ENCODE measurements at places on chromosomes 11 and 22.

- DNase-seq = no peak
These were observed 8.3 kb upstream of the KIAA0930 start for GRCh38 chr22:45248832-45249561.

GRCh38 chr11:47187723-47188122 is 1.5 kb upstream of the PACSIN3 start:
- DNase-seq = no peak

- no peak for DNase-seq
These were observed 520.4 kb downstream of the SOX6 start for GRCh38 chr11:15835788-15836411.

DNA sequence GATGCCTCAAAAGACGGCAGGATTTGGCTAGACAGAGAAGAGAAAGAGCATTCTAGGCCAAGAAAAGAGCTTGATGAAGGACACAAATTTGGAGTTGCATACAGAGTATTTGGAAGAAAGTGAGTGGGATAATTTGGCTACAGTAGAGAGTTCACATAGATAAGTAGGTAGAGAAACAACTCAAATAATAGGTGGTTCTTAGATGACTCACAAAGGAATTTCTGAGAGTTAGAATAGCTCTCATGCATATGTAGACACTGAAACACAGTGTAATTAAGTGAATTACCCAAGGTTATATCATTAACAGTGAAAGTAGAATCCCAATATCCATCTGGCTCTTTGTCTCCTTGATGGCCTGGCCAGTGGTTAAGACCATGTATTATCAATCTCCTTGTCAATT is 228.6 kb upstream of the DDI1 start:
- DNase-seq = no peak

GRCh38 chr22:38938221-38938620 is 19.2 kb upstream of the APOBEC3A start:
- DNase-seq = no peak

GRCh38 chr11:45698777-45699497 is 33.5 kb upstream of the CHST1 start:
- no peak for DNase-seq

Measured in suppressor macrophage treated with lipopolysaccharide for 1 hour (primary cell).